ENCODE measurements at places on chromosomes 12 and 14. TPM values are rescaled to one million over a fixed set of nuclear protein-coding genes. Genes with fewer than 3 reads are reported as not detected.

TMPRSS12 gene
- total RNA-seq = not detected

RHEBL1 gene
- total RNA-seq = 1.3 TPM

CMKLR1 gene
- 73.8 TPM for total RNA-seq

SERPINA9 gene
- not detected for total RNA-seq

PPP4R4 gene
- 0.27 TPM for total RNA-seq

DEPDC4 gene
- total RNA-seq = not detected

SCNN1A gene
- 33.5 TPM for total RNA-seq

OLR1 gene
- 2.8 TPM for total RNA-seq

RFX4 gene
- total RNA-seq = not detected

ASCL1 gene
- not detected for total RNA-seq

GUCY2C gene
- 0.14 TPM for total RNA-seq

OR6J1 gene
- not detected for total RNA-seq

MYF5 gene
- not detected for total RNA-seq

LRP1-AS gene
- not detected for total RNA-seq

CAPZA3 gene
- not detected for total RNA-seq

ITFG2 gene
- total RNA-seq = 38.4 TPM

MTHFD1 gene
- total RNA-seq = 33.7 TPM

LRRC10 gene
- not detected for total RNA-seq

ZNF385A gene
- 7.4 TPM for total RNA-seq

CMA1 gene
- total RNA-seq = not detected

ADAM20 gene
- 3.5 TPM for total RNA-seq

TEP1 gene
- total RNA-seq = 33.0 TPM

IFNG-AS1 gene
- total RNA-seq = not detected

LRFN5 gene
- total RNA-seq = 0.41 TPM

RPL10L gene
- total RNA-seq = not detected

SMIM41 gene
- 1.8 TPM for total RNA-seq

MANSC1 gene
- total RNA-seq = 38.1 TPM

KRT72 gene
- total RNA-seq = not detected

RILPL1 gene
- 49.7 TPM for total RNA-seq

GYS2 gene
- not detected for total RNA-seq

RHOF gene
- total RNA-seq = 30.2 TPM

DIO2 gene
- total RNA-seq = 13.0 TPM

TMEM229B gene
- 4.1 TPM for total RNA-seq

CFAP54 gene
- 4.2 TPM for total RNA-seq

KRT85 gene
- not detected for total RNA-seq

OTX2 gene
- total RNA-seq = not detected
